Aorta (tissue), 5 donors: ENCODE measurements at places on chromosomes 3 and 15. TPM values are rescaled to one million over a fixed set of nuclear protein-coding genes. Genes with fewer than 3 reads are reported as not detected.

DNA sequence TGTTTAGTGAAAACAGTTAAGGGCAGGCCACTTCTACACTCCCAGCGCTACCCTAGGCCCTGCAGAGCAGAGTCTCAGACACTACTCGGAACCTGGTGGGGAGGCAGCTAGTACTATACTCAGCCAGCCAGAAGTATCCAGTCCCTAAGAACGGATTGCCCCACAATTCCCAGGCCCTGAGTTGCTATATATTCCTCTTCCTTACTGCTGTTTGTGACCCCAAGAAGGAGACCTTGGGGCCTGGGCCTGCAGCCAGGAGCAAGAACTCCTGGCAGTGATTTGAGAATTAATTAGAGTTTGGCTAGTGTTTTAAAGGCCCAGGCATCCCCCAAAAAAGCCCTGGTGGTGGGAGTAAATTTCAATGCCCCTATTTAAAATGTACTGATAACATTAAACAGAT is 87.7 kb downstream of the RBPMS2 start:
- no peak for DNase-seq

The NRROS gene
- polyA plus RNA-seq = 2.0 TPM

- no peak for DNase-seq
These were observed 118.2 kb upstream of the ALDH1A3 start for GRCh38 chr15:100761290-100761935.

DNA sequence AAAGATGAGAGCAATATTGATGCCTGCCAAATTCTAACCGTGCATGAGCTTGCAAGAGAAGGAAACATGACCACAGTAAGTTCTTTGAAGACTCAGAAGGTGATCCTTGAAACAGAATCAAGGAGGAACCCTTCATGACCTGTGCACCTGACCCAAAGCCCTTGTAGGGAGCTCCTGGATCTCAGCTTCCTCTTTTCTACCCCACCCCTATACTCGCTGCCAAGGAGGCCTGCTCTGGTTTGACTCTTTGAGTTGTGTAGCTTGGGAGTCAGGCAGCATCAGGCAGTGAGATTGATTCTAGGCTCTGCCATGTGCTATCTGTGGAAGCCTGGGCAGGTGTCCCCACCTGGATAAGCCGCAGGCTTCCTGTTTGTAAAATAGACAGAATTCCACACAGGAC is 10.6 kb downstream of the TTC21A start:
- DNase-seq = no peak

GRCh38 chr3:62631488-62631887 is 243.7 kb downstream of the CADPS start:
- DNase-seq = no peak

The CYP8B1 gene
- 0.10 TPM for polyA plus RNA-seq

The PRSS50 gene
- 0.31 TPM for polyA plus RNA-seq

- no peak for DNase-seq
These were observed 14.5 kb upstream of the GLCE start for GRCh38 chr15:69145694-69146492.

DNA sequence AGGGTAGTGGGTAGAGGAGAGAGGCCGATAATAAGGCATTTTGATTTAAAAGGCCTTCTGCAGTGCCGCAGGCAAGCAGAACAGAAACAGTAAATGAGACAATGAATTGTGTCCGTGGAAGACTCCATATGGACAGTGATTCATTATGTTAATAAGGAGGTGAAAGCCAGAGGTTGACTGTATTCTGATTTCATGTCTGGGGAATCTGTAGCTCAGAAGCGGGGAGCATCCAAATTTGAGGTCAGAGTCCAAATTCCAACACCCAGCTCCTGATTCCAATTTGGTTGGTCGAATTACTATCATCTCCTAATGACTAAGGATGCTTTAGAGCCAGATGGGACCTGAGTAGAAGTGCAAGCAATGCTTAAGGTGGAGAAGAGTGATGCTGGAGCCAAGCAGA is 1.0 kb upstream of the TBC1D21 start:
- DNase-seq = no peak

- DNase-seq = peak; percentile 79
These were observed 123.5 kb downstream of the RPLP1 start for GRCh38 chr15:69576035-69576526.

The CEP152 gene
- 2.1 TPM for polyA plus RNA-seq

The XCR1 gene
- not detected for polyA plus RNA-seq

The RTP3 gene
- not detected for polyA plus RNA-seq

GRCh38 chr15:76953913-76954312 is 22.4 kb downstream of the RCN2 start:
- no peak for DNase-seq

GRCh38 chr15:43939070-43939469 is 112.3 kb downstream of the WDR76 start:
- no peak for DNase-seq

The PRR20G gene
- not detected for polyA plus RNA-seq

The AHSG gene
- not detected for polyA plus RNA-seq

DNA sequence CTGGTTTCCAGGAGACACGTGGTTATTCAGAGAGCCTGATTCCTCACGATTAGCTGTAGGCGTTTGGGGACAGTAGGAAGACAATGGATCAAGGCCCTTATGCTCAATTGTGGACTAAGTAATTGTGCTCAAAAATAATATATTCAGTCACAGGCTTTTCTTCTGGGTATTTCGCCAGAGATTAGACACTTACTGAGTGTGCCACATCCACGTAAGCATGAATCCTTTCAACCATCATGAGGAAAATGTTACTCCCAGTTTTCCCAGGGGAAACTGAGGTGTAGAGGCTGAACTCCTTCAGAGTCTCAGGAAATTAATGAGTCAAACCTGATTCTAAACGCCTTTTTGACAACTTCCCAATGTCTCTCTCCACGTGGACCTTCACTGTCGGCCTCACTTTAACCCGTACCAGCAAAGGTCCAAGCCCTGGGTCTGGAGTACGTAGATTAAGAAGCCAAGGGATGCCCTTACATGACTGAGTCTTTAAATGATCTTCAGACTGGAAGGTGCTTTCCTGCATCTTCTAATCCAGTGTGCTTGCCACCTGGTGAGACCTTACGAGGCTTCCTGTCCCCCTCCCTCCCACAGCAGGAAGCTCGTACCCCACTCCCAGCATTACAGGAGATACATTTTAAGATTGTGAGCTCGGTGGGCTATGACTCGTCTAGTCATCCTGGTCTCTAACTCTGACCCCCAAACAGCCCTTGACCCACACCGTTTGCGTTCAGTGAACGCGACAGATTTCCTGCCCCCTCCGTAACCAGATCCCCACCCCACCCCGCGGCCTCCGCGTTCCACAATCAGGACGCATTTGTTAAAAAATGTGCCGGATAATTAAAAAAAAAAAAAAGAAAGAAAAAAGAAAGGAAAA is 1.7 kb downstream of the PKM start:
- DNase-seq = peak; percentile 62

- DNase-seq = no peak
These were observed 28.7 kb upstream of the GBE1 start for GRCh38 chr3:81790117-81790516.

GRCh38 chr3:139301183-139301582 is 42.6 kb upstream of the MRPS22 start:
- no peak for DNase-seq

- DNase-seq = no peak
These were observed 177.7 kb downstream of the UACA start for GRCh38 chr15:70585707-70586034.

DNA sequence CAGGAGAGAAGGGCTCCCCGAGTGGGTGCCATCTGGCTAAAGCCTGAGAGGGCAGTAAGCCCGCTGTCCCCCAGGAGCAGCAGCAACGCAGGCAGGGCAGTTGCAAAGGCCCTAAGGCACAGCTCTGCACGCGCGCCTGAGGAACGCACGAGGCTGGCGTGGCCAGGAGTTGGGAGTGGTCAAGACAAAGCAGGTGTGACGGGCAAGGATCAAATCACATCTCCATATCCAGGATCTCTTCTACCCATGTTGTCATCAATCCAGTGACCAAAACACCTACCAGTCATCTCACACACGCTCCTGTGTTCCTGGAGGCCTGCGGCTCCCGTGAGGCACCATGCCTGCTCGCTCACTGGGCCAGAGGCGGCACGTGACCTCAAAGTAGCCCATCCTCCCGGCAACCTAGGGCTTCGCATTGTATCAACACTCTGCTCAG is 59.5 kb downstream of the ERC2 start:
- DNase-seq = no peak

DNA sequence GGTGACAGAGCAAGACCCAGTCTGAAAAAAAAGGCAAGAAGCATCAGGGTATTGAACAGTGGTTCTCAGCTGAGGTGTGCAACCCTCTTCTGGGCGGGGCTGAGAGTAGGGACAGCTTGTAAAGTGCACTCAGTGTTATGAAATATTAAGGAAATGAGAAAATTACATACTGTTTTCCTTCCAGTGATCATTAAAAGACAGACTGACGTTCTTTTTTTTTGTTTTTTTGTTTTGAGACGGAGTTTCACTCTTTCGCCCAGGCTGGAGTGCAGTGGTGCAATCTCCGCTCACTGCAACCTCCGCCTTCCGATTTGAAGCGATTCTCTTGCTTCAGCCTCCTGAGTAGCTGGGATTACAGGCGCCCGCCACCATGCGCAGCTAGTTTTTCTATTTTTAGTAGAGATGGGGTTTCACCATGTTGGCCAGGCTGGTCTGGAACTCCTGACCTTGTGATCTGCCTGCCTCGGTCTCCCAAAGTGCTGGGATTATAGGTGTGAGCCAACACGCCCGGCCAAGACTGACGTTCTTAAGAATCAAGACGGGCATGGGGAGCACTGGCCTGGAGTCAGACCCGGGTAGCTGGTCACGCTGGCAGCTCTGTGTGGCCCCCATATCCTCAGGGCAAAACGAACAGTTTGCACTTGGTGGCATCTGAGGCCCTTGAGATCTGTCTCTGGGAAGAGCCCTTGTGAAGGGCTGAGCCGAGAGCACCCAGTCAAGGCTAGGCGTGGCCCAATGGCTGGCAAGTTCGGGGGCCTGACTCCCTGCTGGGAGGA is 11.4 kb downstream of the MAN2A2 start:
- no peak for DNase-seq

DNA sequence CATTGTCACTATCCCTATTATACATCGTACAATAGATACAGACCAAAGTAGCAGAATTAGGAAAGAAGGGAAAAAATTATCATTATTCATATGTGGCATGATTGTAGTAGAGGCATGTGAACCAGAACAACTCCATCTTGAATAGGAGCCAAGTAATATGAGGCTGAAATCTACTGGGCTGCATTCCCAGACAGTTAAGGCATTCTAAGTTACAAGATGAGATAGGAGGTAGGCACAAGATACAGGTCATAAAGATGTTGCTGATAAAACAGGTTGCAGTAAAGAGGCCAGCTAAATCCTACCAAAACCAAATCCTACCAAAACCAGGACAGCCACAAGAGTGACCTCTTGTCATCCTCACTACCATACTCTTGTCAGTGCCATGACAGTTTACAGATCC is 1035.4 kb upstream of the SEMA6D start:
- DNase-seq = no peak

The EOGT gene
- polyA plus RNA-seq = 103 TPM

DNA sequence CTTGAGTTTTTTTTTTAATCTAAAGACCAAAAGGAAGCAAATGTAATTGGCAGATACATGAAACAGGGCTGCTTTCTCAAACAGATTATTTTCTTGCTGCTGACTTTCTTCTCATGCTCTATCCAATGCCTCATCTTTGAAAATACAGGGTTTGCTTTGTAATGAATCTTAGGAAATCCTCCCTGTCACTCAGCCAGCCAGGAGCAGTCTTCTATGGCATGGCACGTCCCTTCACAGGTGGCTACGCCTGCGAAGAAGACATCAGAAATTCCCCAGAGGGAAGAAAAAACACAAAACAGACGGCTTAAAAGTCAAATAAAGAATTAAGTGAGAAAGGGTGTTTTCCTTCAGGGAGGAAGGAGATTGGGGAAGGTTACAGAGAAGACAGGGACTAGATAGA is 242.5 kb downstream of the IGSF11 start:
- no peak for DNase-seq

The EPHA3 gene
- 1.0 TPM for polyA plus RNA-seq

DNA sequence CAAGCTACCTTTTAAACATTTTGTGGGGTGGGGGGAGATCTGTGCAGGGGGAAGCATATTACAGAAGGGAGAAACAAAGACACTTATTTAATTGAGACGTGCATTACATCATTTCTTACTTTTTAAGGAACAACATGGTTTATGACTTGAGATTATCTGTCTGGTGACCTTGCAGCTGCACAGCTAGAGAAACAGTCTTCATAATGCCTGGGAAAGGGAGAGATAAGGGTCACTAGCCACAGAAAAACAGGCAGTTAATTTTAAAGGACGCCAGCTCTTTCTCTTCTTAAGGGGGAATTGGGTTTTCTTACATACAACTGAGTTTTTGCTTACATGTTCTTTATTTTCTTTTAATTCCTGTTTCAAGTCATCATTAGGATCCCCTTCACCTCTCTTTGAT is 147.9 kb downstream of the SST start:
- no peak for DNase-seq
